ENCODE measurements at places on chromosomes 13 and 19.

- H3K4me1 ChIP-seq: no peaks in the 10 kb centered on the region
- H3K27me3 ChIP-seq: no peaks in the 10 kb centered on the region
- no peak overlapping the region for H3K27ac ChIP-seq
These were observed 216.1 kb downstream of the SLITRK1 start for GRCh38 chr13:83666141-83666540.

DNA sequence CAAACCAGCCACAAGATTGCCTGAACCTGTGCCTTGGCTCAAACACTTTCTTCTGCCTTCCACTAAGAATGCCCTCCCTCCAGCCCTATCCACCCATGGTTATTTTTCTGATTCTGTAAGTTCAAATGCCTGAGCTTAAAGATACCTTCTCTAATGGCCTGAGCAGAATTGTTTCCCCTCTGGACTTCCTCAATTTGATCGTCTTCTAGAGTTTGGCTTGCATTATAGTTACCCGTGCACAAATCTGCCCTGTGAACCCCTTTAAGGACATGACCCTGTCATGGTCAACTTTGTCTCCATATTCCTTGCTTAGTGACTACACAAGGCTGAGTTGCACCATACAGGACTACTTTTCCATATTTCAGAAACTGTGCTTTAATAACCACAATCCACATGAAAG is 481.0 kb downstream of the FOXO1 start:
- H3K4me3 ChIP-seq: no peak overlapping the region
- no peak overlapping the region for H3K27ac ChIP-seq

DNA sequence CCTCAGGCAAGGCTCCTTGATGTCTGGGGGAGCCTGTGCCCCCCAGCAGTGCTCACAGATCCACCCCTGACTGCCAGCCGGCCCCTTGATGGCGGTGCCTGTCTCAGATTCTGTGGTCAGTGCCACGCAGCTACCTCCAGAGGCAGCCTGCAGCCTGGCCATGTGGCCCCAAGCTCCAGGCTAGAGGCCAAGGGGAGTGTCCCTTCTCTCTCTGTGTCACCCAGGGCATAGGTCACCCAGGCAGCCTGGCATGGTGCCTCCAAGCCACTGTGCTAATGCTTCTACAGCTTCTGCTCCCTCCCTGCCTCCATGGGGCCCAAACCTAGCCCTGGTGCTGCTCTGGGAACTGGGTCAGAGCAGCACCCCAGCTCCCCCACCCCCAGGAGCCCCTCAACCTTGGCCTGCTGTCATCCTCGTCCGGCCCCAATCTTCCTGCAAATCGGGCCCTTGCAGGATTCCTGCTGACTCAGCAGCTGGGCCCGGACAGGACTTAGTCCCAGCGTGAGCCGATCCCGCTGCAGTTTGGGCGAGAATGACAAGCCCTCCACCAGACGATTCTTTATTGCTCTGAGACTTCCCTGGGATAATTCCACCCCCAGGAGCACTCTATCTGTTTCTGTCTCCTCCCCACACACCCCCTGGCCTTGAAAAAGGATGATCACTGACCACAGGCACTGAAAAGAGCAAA is 2.8 kb upstream of the ARL11 start:
- H3K36me3 ChIP-seq: no peaks in the 10 kb centered on the region
- no peak overlapping the region for H3K27ac ChIP-seq
- no peak overlapping the region for H3K4me3 ChIP-seq
- no peaks in the 10 kb centered on the region for H3K27me3 ChIP-seq
- peaks cover 11% of the 10 kb centered on the region for H3K4me1 ChIP-seq

GRCh38 chr13:99008577-99008976 is 30.7 kb upstream of the DOCK9 start:
- no peak overlapping the region for H3K4me3 ChIP-seq
- peaks cover 21% of the 10 kb centered on the region for H3K4me1 ChIP-seq
- no peaks in the 10 kb centered on the region for H3K27me3 ChIP-seq

GRCh38 chr13:69092615-69093322 is 1014.9 kb upstream of the ATXN8OS start:
- H3K36me3 ChIP-seq: no peaks in the 10 kb centered on the region
- H3K27me3 ChIP-seq: no peaks in the 10 kb centered on the region
- DNase-seq: no peak
- no peaks in the 10 kb centered on the region for H3K4me1 ChIP-seq
- no peak overlapping the region for H3K4me3 ChIP-seq
- no peak overlapping the region for H3K27ac ChIP-seq

GRCh38 chr13:99067159-99067985 is 89.5 kb upstream of the DOCK9 start:
- H3K4me3 ChIP-seq: peak overlapping the region; percentile 59
- no peak for DNase-seq
- H3K27ac ChIP-seq: peak overlapping the region; percentile 68
- H3K27me3 ChIP-seq: no peaks in the 10 kb centered on the region

DNA sequence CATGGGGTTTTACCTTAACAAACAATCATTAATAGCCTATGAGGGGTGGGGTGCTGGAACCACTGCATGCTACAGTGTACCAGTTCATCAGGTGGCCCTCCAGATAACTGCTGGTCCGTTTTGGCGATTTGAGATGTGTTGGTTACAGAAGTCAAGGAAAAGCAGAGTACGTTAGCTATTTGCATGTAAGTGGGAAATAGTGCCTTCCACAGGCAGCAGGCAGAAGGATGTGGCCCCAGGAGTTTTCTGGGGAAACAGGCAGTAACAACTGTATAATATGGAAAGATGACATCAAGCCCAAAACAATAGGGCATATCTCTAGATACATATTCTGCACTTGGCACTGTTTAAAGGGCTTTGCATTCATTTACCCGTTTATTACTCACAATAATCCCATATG is 245.7 kb downstream of the COL4A1 start:
- peaks cover 2% of the 10 kb centered on the region for H3K36me3 ChIP-seq
- no peaks in the 10 kb centered on the region for H3K27me3 ChIP-seq
- H3K4me3 ChIP-seq: no peak overlapping the region
- DNase-seq: no peak

DNA sequence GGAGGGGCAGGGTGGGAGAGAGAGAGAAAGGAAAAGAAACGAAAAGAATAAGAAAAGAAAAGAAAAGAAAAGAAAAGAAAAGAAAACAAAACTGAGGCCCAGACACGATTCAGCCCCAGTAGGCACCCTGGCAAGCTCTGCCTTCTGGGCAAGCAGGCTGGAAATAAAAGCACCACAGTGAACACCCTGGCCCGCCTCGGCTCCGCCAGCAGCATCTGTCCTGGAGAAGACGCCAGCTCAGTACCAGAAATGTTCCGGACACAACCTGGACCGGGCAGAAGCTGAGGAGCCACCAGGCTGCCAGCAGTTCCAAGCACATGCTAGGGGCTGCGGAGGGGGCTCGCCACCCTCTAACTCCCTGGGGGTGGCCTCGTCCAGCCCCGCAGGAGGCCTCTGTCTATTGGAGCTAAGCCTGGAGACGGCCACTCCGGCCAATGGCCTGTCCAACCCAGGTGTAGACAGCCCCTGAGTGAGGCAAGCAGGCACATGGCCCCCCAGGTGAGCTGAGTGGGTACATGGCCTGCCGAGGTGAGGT is 11.4 kb upstream of the CPAMD8 start:
- H3K27me3 ChIP-seq: peaks cover 60% of the 10 kb centered on the region
- H3K27ac ChIP-seq: peak overlapping the region; percentile 61

- DNase-seq: no peak
- H3K27ac ChIP-seq: peak overlapping the region; percentile 29
- H3K27me3 ChIP-seq: no peaks in the 10 kb centered on the region
These were observed 2.2 kb downstream of the CCDC122 start for GRCh38 chr13:43877326-43877725.

- H3K4me3 ChIP-seq: no peak overlapping the region
- H3K36me3 ChIP-seq: no peaks in the 10 kb centered on the region
- no peaks in the 10 kb centered on the region for H3K4me1 ChIP-seq
- no peak for DNase-seq
- H3K27me3 ChIP-seq: no peaks in the 10 kb centered on the region
These were observed 1058.2 kb downstream of the PCDH9 start for GRCh38 chr13:66171920-66172319.

DNA sequence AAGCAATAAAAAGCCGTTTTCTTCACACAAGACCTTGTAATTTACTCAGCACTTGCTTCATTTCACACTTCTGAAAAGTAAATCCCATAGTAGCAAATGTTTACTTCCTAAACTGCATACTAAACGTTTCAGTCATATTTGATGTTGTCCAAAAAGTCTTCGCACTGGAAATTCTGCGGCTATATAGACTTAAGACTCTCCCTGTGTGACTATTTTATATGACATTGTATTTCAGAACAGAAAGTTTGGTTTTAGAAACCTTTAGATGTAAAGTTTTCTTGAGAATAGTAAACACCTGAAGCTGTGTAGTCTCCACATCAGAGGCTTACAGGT is 29.6 kb downstream of the ZAR1L start:
- H3K4me3 ChIP-seq: no peak overlapping the region
- H3K4me1 ChIP-seq: no peaks in the 10 kb centered on the region

- H3K4me3 ChIP-seq: no peak overlapping the region
- DNase-seq: no peak
- no peaks in the 10 kb centered on the region for H3K4me1 ChIP-seq
These were observed 17.1 kb downstream of the TSHZ3 start for GRCh38 chr19:31332096-31332495.

- H3K27ac ChIP-seq: no peak overlapping the region
- no peaks in the 10 kb centered on the region for H3K27me3 ChIP-seq
- no peak for DNase-seq
- H3K36me3 ChIP-seq: peaks cover 31% of the 10 kb centered on the region
These were observed 1.2 kb upstream of the TRIM13 start for GRCh38 chr13:49995625-49996101.

DNA sequence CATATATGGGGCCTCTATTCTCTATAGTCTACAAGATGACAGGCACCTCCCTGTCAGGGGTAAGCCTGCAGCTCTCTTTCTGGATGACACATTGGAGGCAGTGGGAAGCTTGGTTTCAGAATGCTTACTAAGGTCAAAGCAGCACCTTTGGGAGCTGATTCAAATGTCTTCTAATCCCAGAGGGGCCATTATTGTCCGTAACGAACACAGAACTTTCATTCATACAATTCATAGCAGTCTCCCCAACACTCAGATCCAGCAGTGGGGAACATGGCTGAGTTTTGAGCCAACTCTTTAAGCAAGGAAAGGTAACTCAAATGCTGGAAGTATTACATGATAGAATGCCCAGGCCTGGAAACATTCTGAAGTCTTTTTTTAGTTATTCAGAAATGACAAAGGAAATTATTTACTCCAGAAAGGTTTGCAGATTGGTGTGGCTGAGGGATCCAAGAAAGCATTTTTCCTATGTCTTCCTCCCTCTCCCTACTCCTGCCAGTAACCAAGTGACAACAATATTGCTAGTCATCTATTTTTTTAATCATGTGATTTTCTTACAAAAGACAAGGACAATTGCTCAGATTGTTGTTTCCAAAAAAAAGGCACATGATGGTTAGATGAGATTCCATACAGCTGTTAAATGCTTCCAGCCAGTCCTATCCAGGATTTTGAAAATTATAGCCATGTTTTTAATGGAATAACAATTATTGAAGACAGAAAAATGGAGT is 118.7 kb downstream of the FOXO1 start:
- H3K27me3 ChIP-seq: no peaks in the 10 kb centered on the region
- no peaks in the 10 kb centered on the region for H3K36me3 ChIP-seq
- H3K4me3 ChIP-seq: no peak overlapping the region
- H3K4me1 ChIP-seq: peaks cover 7% of the 10 kb centered on the region

- no peak for DNase-seq
- peak overlapping the region; percentile 90 for H3K27ac ChIP-seq
- peaks cover 12% of the 10 kb centered on the region for H3K27me3 ChIP-seq
- peaks cover 64% of the 10 kb centered on the region for H3K4me1 ChIP-seq
These were observed 1.6 kb downstream of the TNFSF9 start for GRCh38 chr19:6532244-6532999.

DNA sequence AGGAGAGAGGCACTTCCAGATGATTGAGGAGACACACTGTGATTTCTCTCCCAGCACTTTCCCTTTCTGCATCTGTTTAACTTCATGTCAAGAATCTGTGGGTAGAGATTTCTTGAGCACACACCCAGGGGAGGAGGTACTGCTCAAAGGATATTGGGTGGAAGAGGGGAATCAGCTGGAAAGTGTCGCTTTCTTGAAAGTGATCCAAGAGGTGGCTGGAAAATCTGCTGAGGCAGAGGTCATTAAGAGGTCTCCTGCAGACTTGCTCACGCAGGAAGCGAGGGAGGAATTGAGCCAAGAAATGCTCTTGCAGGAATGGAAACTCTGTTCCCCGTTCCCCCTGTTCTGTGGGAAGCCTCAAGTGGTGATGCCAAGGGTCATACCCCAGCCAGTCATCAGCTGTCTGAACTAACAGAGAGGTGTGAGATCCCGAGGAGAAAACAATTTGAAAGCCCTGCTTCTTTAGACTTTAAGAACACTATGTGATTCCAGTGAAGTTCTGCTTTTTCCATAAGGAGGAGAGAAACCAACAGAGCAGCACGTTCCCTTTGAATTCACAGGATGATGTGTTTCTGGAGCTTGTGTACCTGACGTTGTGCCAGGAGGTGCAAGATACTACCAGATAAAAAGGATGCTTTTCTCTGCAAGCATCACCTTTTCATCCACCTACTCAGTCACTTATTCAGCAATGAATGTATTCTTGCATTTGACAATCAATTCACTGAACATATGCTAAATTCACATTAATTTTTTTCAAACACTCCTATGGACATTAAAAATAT is 163.4 kb upstream of the GPR12 start:
- peaks cover 81% of the 10 kb centered on the region for H3K27me3 ChIP-seq
- DNase-seq: no peak
- H3K4me1 ChIP-seq: no peaks in the 10 kb centered on the region
- H3K36me3 ChIP-seq: no peaks in the 10 kb centered on the region

- no peak overlapping the region for H3K27ac ChIP-seq
- DNase-seq: no peak
- no peaks in the 10 kb centered on the region for H3K36me3 ChIP-seq
These were observed 125.7 kb upstream of the NBEA start for GRCh38 chr13:34816245-34816884.

DNA sequence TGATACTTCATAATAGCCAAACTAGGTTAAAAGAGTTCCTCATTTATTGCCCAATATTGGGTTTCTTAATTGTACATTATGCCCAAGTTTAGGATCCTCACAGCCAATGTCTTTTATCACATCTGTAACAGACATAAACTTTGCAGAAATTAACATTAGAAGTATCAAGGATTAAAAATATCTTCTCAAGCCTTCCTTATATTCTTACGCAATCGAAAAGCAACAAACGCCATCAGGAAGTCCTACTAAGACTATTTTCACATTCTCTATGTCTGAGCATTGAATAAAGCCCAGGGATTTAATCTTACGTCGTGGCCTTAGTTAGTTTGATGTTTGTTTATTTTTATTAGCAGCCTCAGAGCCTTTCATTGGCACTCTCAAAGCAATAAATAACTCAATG is 1660.4 kb upstream of the MIR17HG start:
- H3K36me3 ChIP-seq: no peaks in the 10 kb centered on the region
- H3K27ac ChIP-seq: no peak overlapping the region
- no peaks in the 10 kb centered on the region for H3K4me1 ChIP-seq

- peaks cover 78% of the 10 kb centered on the region for H3K27me3 ChIP-seq
- peaks cover 23% of the 10 kb centered on the region for H3K4me1 ChIP-seq
- no peak overlapping the region for H3K4me3 ChIP-seq
These were observed 444 bp upstream of the NCCRP1 start for GRCh38 chr19:39196320-39196719.

- H3K27ac ChIP-seq: no peak overlapping the region
- H3K4me3 ChIP-seq: no peak overlapping the region
- no peaks in the 10 kb centered on the region for H3K36me3 ChIP-seq
- H3K27me3 ChIP-seq: no peaks in the 10 kb centered on the region
- no peak for DNase-seq
These were observed 250.6 kb downstream of the GPC6 start for GRCh38 chr13:93477238-93477637.

- no peaks in the 10 kb centered on the region for H3K4me1 ChIP-seq
- no peak overlapping the region for H3K27ac ChIP-seq
- no peaks in the 10 kb centered on the region for H3K27me3 ChIP-seq
- DNase-seq: no peak
These were observed 431.9 kb downstream of the COG6 start for GRCh38 chr13:40087091-40088002.
